Daoy (cell line): ENCODE measurements at places on chromosomes 4 and X.

- DNase-seq = no peak
These were observed 91.2 kb downstream of the NXF2 start for GRCh38 chrX:102338162-102338561.

DNA sequence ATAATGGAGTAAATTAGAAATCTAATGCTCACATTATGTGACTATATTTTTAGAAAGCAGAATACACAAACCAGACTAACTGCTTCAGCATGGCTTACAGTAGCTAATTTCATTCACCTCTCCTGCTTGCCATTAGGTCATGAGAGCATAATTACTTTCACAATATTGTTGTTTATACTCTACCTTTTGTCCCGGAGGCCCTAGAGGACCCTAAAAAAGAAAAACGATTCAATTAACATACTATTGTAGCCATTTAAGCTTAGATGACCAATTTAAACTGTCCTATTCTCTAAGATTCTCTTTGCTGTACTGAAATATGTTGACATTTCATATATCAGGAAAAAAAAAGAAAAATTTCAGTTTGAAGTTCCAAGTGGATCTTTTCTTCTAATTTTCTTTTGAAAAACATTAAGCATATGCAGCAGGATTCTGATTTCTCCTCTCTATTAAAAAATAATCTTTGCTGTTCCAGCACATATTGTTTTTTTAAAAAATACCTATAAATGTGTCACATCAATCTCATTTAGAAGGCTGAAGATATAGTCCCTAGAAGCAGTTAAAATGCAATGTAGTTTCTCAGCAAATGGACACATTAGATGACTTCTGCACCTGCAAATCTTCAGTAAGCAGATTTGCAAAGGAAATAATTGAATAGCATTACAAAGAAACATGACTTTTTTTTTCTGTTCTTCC lies 157.7 kb upstream of the ETNPPL start:
- DNase-seq = no peak

DNA sequence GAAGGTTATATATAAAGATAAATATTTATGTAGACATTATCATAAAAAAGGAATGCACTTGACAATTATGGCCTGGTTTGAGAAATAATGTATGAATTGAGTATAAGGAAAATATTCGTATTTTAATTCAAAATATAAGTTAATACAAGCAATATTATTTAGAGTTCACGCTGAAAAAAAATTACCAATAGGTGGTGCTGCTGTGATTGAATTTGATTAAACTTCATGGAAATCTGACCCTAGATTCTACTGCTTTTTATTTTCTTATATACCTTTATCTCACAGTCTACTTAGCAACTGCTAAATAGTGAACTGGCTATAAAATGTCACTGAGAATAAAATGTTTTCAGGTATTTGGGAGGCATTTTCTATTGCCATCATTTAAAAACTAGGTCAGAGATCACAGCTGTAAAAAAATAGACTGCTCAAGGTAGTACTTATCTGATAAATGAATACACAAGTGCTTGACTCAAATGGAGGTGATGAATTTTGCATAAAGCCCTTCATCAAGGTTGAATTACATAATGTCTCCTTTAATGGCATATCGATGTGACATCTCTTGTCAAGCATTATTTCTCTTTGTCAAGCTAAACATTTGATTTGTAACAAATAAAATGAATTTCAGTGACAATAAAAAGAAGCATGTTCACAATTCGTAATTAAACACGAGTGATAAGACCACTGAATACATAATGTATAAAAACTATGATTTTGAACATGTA lies 1638.8 kb upstream of the PCDH7 start:
- no peak for DNase-seq

GRCh38 chrX:13276991-13277390 lies 42.9 kb downstream of the ATXN3L start:
- no peak for DNase-seq

- DNase-seq = no peak
These were observed 28.5 kb upstream of the PRRG1 start for GRCh38 chrX:37320541-37321203.

DNA sequence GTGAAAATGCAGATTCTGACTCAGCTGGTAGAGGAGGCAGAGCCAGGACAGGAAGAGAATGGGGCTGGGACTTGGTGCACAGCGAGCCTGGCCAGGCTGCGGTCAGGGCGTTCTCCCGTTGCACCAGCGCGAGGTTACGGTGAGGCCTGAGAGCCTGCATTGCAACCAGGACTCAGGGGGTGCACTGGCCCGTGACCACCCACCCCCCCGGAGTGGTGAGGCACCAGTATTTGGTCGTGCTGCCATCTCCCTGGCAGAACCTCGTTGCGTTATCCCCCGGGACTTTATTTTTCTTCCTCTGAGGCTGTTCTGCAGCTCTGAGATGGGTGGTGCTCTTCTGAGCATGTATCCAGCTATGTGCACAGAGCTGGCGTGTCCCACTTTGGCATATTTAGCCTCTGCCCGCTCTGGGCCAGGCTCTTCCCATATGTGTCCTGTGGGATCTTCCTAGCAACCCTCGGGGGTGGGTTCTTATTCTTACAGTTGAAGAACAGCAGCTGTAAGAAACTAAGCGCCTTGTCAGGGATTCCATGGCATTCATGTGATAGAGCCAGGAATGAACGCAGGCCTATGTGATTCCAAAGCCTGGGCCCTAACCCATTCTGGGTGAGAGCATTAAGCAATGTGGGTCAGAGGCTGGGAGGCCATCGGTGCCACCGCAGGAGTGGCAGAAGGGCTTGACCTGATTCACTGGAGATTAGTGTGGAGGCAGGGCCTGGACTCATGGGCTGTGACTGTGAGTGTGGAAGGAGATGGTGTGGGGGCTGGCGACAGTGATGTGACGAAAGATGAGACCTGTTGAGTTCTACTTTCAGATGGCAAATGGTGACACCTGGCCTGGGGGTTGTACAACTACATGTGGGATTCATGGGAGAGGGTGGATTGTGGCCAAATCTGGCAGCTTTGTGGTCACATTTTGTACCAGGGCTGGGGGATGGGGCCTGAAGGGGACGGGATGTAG lies 3.1 kb downstream of the TADA2B start:
- no peak for DNase-seq

- DNase-seq = no peak
These were observed 662 bp downstream of the SMIM43 start for GRCh38 chr4:121764303-121764701.

GRCh38 chr4:106766519-106766918 lies 269.6 kb downstream of the DKK2 start:
- DNase-seq = no peak

DNA sequence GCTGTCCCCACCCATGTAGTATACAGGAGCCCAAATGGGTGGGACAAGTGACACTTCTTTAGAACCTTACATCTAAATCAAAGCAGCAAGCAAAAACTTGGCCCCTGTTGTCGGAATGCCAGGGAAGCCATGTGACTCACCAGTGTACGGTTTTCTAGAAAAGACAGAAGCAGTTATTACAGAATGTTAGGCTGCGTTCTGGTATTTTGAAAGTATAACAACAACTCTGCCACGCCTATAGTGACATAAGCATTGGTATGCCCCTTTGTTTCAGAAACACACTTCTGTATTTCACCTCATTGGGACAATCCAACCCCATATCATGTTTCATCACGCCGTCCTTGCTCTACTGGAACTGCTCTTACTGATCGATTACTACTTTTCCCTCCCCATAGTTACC lies 14.8 kb downstream of the PDHA1 start:
- DNase-seq = no peak

DNA sequence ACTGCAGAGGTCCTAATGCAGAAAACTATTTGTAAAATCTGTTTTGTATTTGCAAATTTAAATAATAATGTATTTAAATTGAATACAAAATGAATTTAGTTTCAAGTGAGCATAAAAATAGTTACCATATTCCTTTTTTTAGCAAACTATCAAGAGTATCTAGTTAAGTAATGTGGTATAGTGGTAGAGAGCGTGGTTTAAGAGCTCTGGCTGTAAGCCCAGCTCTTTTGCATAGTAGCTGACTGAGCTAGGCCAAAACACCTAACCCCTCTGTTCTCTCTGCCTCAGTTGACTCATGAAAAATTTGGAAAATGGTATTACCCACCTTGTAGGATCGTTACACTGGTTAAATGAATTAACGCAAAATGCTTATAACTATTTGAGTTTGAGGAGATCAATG lies 18.1 kb upstream of the ADAD1 start:
- DNase-seq = no peak

- peak; percentile 2 for DNase-seq
These were observed 239.7 kb upstream of the NOCT start for GRCh38 chr4:138775890-138776289.

GRCh38 chr4:77147079-77147782 lies 9.8 kb upstream of the CCNG2 start:
- no peak for DNase-seq

DNA sequence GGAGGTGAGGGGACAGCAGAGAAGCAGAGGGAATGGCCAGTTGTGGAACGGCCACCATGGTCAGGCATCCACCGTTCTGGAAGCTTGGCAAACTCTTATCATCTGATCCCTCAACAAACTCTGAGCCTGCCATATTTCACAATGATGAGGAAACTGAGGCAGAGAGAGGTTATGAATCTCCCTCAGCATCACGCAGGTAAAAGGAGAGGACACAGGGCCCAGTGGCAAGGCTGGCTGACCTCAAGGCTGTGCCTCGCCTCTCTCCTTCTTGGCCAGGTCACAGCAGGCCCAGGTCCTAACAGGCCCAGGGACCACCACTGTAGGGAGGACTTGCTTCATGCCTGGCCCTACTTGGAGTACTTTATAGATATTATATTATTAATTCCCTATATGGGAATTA lies 242.8 kb downstream of the EVC2 start:
- DNase-seq = no peak

DNA sequence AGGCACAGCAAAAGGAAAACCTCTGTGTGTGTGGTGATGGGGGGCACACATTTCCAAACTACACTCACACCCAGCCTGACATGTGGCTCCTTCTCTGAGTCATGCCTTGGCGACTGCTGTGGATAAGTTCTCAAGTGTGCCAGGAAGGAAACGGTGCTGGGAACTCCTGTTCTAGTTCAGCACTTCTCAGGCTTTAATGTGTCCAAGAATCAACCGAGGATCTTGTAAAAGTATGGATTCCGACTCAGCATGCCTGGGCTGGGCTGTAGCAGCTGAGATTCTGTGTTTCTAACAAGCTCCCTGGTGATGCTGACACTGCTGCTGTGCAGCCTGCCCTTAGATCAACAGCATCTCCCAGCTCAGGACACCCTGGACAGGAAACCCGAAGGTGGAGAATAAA lies 20.2 kb downstream of the CLNK start:
- peak; percentile 53 for DNase-seq

DNA sequence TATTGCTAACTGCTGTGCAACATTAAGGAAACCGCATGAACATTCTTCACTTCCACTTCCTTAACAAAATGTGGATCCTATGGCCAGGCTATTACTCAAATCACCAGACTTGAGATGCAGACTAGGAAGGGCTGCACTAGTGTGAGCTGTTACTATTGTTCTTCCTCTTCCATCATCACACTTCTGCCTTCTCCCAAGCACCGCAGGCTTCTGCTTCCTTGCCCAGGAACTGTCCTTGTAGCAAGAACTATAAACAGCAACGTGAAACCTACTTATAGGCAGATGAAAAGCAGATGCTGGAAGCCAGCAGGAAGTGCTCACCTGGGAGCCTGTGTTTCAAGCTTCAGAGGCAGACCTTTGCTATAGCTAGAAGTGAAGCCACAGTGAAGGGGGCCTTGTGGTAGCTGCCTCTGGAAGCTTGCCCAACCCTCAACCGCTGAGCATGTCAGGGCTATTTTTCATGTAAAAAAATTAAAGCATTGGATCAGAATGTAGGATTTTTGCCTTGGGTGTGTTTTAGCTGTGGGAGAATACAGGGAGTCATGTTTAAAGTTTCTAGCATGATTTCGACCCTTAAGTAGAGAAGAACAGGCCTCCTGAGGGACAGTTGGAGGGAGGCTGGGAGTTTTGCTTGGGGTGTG lies 43.9 kb downstream of the CLNK start:
- DNase-seq = no peak
